ENCODE measurements at places on chromosomes 4 and X.

DNA sequence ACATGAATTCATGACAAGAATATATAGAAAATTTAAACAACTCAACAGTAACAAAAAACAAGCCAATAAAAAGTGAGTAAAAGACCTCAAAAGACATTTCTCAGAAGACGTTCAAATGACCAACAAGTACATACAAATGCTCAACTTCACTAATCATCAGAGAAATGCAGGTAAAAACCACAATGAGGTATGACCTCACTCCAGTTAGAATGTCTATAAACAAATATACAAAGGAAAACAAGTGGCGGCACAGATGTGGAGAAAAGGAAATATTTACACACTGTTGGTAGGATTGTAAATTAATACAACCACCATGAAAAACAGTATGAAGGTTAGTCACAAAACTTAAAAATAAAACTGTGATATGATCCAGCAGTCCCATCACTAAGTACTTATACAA, 1033.1 kb downstream of the RAPGEF2 start:
- no peak for DNase-seq

DNA sequence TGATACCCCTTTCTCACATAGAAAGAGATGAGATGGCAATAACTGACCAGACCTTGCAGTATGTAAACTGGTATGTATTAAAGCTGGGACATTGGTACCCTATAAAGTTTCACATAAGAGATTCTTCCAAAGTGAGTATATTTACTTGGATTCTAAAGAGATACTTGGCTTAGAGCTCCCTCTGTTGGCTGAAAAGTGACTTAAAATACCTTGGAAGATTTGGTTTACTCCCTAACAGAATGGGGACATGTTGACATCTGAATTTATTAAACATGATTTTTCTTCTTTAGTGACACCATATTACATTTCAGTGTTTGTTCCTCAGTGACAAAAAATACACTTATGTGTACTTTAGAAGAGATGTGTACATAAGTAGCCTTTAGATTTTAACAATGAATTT, 47.9 kb upstream of the RGN start:
- no peak for DNase-seq

DNA sequence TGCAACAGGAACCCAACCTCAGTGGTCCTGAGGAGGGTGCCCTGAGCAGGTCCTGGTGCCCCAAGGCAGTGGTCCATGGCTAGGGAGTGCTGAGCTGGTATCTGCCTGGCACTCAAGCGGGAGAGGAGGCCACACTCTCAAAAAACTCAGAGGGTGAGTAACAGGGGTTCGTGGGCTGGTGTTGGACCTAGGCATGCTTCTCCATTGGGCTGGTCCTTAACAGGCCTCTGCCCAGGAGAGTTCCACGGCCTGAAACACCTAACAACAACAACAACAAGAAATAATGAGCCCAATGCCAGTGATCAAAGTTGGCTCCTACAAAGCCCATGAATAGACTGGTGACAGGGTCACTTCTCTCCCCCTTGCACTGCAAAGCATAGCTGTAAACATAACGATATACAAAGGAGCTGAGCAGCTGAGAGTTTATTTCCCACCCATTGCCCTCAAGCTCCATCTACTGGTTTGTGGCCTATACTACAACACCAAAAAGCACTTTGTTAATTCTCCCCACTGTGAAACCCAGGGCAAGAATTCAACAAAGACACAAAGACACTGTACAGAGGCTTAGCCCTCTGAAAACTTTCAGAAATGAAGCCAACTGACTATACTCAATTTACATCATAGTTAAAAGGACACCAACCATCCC, 736.1 kb upstream of the ADGRL3 start:
- DNase-seq: no peak

DNA sequence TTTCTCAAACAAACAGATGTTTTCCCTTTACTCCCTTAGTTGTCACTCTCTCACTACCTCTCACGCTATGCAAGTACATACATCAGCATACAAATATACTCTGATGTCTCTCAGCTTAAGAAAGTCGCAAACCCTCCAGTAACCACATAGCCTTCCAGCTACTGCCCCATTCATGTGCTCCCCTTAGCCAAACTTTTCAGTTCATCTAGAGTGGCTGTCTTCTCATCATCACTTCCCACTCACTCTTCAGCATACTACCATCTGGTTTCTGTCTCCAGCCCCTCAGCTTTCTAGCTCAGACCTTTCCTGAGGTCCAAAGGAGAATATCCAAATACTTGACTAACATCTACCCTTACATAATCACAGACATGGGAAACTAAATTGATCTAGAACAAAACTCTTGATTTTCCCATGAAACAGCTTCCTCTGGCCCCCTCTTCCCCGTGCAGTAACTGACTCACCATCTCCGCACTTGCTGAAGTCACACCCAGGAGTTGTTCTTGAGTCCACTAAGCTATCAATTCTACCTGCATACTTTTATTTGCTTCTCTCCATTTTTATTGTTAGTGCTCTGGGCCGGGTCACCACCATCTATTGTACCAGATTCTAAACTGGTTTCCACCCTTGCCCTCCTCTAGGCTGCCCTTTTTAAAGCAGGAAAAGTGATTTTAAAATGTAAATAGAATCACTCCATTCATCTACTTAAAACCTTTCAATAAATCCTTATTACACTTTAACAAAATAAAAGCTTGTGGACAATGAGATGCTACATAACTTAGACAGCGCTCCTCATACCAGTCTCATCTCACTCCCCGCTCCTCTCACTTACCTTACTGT, 57.2 kb downstream of the CASP6 start:
- no peak for DNase-seq

DNA sequence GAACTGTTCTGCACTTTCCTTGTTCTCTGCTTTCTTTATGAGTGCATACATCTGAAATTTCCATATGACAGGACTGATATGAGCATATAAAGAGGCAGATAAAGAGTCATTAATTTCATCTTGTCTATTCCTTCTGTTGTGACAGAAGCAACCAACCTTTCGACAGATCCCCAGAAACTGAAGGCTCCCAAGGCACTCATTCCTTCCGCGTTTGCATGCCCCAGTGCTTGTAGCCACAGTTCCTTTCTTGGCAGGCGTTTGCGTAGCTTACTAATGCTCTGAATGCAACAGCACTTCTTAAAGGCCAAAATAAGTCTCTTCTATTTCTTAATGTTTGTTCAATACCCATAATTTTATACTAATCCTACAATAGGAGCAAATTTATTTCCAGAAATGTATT, 94.0 kb upstream of the TBL1X start:
- DNase-seq: no peak

DNA sequence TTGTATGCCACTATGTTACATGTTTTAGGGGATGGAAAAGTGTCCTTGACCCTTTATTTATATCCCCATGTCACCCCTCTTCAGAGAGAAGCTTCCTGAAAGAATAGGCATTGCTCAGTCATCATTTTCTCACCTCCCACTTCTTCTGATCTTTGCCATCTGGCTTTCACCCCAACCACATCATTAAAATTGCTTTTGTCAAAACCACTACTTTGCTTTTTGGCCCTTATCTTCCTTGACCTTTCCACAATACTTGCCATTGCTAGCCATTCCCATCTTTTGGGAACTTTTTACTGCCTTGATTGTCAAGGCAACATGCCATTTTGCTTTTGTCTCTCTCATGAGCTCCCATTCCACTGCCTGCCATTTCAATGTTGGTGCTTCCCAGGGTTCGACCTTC, 14.9 kb upstream of the FAM9B start:
- DNase-seq: no peak

- DNase-seq: no peak
These were observed 235.1 kb upstream of the HCCS start for GRCh38 chrX:10875995-10876394.

- no peak for DNase-seq
These were observed 15.0 kb downstream of the AGA start for GRCh38 chr4:177427192-177427591.

DNA sequence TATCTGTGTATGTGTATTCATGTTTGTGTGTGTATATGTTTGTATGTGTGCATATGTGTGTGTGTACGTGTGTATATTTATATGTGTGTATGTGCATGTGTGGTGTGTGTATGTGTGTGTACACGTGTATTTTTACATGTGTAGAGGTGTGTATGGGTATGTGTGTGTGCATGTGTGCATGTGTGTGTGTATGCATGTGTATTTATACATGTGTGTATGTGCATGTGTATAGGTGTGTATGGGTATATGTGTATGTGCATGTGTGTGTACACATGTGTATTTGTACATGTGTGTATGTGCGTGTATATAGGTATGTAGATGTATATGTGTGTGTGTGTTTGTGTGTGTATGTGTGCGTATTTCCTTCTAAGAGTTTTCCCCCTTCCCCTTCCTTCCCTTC, 207.7 kb upstream of the ATP6AP2 start:
- no peak for DNase-seq

DNA sequence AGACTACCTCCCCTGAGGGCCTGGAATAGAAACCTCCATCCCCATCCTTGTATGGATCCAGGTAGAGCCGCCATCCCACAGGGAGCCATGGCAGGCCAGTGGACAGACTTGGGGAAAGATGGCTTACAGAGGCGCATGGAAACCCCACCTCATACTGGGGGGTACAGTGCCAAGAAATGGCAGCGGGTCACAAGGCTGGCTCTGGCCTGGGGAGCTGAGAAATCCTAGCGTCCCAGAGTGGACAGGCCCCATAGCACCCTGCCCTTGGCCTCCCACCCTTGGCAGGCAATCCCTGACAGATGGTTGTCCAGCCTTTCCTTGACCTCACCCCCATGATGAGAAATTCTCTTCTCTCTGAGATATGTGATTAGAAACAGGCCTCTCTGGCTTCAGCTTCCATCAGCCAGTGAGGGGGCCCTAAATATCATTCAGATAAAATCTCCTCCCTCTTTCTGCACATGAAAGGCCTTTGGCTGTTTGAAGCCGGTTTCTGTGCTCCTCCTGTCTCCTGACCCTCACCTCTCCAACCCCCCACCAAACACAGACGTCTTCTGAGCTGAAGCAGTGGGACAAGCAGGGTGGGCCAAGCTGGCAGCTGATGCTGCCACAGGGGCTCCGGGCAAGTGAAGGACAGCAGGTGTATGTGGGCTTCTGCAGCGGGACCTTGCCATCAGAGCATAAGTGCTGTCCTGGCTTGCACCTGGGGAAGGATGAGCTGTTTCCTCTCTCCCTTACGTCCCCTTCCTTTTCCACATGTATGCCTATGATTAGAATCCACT, 204.4 kb upstream of the MAMLD1 start:
- DNase-seq: no peak

DNA sequence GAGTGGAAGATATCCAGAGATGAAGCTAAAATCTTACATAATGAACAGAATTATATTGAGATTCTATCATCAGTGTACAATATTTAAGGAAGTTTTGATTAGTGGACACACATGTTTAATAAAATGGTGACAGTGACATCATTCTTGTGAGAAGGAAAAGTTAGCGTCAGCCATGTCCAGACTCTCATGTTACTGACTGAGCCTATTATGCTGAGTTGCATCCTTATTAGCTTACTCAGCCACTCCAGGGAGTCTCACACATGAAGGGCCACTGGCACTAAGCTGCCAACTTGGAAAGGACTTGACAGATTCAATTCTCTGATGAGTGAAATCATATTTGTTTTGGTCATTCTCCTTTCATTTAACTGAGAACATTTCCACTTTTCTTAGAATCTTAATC, 170.6 kb downstream of the BANK1 start:
- DNase-seq: no peak

- peak; percentile 28 for DNase-seq
These were observed at the start of gene SOD3 for GRCh38 chr4:24794916-24795665. TSS of gene SOD3 (plus strand) at chr4:24795573. CDS start at chr4:24799522, 3,949 bp downstream.

- no peak for DNase-seq
These were observed 61.6 kb upstream of the VAMP7 start for GRCh38 chrX:155819525-155819924.

DNA sequence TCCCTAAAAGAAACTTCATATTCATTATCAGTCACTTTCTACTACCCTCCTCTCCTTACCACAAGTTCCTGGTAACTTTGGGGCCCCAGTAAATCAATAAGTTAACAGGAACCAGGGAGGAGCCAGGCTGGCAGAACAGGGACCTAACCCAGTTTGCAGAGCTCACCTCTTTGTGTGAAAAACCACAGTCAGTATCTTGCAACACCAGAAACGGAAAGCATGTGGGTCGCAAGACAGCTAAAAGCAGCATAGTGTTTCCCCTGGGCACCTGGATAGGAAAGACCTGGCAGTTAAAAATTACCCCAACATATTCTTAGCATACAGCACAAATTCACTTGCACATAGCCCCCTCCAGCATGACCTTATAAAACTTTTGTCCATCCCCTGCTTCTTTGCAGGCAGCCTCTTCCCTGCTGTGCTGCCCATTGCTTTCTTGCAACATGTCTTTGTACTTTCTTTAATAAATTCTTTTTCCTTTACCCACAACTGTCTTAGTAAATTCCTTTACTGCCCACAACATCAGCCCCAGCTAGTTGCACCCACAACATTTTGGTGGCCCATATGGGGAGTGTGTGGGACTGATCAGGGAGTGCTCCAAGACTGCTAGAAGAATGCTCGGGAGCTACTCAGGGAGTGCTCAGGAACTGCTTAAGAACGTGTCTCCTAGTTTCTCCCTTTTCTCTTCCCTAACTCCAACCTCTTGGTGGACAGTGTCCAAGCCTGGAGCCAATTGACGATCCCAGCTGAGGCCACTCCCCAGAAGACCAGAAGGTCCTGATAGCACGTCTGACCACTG, 83.4 kb downstream of the MSN start:
- no peak for DNase-seq

- DNase-seq: peak; percentile 6
These were observed 10.4 kb downstream of the L1CAM start for GRCh38 chrX:153875391-153876111.

GRCh38 chr4:77699731-77700210, 94.2 kb downstream of the CXCL13 start:
- no peak for DNase-seq

GRCh38 chr4:107603430-107603829, 116.6 kb downstream of the PAPSS1 start:
- no peak for DNase-seq

- no peak for DNase-seq
These were observed 444 bp downstream of the FREM3 start for GRCh38 chr4:143700046-143700415.

GRCh38 chr4:105851196-105851595, 44.1 kb upstream of the NPNT start:
- DNase-seq: no peak

GRCh38 chr4:41799126-41799525, 50.6 kb upstream of the PHOX2B start:
- no peak for DNase-seq

DNA sequence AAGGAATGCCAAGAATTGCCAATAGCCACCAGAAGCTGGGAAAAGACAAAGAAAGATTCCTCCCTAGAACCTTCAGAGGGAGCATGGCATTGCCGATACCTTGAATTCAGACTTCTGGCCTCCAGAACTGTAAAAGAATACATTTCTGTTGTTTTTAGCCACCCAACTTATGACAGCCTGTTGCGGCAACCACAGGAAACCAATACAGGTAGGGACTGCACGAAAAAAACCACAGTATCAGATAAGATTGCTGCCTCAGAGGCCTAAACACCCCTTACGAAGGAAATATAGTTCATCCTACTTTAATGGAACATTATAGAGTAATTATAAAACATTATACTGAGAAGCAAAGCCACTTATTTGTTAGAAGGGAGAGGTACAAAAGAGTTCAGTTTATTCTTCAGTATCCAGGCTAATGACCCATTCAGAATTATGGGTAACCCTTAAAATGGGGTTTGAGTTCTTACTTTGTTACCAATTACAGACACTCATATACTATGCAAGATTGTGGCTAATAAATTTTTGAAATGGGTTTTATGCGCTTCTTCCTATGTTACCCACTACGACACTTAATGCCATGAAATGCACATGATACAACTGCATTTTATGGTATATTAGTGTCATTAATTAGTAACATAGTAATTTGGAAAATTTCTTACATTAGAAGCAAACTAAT, 37.4 kb upstream of the SMIM10L2A start:
- DNase-seq: no peak

Measured in amygdala (tissue), 56 donors.